Muscle of leg (tissue), 16 donors: ENCODE measurements at places on chromosomes 12 and 14.

DNA sequence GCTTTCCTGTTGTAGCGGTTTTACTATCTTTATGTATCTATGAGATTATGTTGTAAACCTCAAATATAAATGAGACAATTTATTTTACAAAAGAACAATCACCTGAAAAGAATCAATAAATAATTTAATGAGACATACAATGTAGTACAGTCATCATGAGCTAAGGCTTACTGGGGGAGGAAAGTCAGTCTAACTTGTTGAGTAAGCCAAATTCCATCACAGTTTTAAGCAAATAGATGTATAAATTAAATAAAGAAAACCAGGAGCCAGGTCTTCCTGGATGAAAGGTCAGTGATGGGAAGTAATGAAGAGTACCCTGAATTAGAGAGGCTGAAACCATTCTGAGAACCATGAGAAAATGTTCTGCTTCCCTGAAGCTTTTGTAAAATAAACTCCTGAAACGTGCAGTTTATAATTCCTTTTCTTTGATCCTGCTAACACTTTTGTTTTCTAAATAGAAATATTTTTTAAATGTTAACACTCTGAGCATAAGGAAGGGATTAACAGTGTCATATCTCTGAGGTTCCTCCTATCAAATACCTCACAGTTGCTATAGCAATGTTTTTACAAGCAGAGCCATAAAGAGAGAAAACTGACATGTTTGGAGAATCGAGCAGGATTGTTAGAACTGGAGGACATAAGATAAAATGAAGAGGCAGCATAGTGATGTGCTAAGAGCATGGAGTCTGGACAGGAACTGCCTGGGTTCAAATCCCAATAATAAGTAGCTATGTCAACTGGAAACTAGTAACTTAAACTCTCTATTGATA lies 444.9 kb upstream of the FOXG1 start:
- DNase-seq, result no peak

DNA sequence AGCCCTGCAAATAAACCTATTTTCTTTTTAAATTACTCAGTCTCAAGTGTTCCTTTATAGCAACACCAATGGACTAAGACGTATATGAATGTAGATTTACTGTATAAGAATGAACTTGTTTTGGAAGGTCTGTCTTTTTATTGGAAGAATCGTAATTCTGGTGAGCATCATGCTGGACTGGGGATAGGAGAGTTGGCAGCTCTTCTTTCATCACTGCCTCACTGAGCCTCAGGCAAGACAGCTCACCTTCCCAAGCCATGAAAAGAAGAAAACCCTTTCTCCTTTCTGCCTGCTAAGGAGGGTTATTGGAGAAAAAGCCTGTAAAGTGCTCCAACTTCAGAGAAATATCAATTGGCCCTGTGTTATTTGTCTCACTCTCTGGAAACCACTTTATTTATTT lies 9.1 kb upstream of the RNF34 start:
- no peak for DNase-seq

DNA sequence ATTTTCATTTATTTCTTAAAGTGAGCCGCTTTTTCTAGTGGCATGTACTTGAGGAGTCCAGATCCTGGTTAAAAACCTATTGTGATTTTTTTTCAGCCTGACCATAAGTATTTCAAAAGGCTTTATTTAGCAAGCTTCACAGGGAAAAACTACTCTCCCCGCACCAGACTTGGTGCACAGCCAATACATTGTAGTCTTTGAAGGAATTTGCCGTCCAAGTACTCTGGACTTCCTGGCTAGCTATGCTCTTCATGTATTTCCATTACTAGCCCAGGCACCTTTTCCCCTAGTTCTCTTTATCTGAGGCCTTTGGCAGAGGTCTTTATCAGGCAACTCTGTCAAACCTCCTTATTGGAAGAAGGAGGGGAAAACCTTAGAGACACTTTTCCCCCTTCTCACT lies 234.7 kb downstream of the CCDC91 start:
- DNase-seq, result peak; percentile 73

DNA sequence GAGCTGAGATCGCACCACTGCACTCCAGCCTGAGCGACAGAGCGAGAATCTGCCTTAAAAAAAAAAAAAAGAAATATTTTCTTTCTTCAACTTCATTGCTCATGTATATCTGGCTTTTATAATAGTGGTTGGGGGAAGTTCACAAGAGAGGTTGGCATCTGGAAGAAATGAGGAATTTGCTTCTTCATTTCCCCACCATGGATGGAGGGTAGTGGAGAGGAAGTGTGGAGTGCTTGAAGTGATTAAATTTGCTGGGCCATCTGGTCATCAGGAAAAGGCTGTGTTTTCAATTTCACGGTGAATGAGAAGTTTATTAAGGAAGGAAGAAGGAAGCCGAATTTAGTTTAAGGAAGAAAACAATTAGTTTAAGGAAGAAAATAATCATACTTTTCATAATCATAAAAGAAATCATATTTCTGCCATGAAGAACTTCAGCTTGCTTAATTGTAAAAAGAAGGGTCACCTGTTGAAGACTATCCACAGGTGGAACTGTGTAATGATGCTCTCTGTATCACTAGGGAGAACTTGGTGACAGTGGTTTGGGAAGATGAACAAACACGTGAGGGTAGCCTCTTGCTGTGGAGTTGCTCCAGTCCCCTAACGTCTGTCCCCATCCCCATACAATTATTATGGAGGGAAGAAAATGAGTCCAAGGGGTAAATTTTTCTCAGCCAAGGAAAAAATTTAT lies 197.3 kb upstream of the ARHGAP5 start:
- peak; percentile 70 for DNase-seq

GRCh38 chr12:121345151-121345815 lies 6.9 kb downstream of the ANAPC5 start:
- DNase-seq, result no peak

- DNase-seq, result no peak
Measured at GRCh38 chr12:130970908-130971233, 17.2 kb downstream of the ADGRD1 start.

DNA sequence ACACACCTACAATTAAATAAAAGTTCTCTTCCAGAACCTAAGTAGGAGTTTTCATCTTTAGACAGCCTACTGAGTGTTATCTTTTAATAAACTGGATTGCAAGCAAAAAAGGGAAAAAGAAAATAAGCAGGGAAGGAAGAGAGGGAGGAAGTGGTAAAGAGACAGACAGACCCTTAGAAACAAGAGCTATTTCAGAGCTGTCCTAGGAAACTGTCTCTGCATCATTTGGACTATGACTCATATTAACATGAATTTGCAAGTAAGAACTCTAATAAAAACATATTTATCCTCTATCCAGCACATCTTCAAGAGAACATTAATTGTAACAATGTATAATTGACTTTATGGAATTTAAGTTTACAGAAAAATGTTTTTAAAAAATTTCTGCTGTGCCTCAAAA lies 438.8 kb upstream of the USP15 start:
- no peak for DNase-seq

- DNase-seq, result peak; percentile 30
Measured at GRCh38 chr12:4910502-4911315, 1.0 kb downstream of the KCNA1 start.

DNA sequence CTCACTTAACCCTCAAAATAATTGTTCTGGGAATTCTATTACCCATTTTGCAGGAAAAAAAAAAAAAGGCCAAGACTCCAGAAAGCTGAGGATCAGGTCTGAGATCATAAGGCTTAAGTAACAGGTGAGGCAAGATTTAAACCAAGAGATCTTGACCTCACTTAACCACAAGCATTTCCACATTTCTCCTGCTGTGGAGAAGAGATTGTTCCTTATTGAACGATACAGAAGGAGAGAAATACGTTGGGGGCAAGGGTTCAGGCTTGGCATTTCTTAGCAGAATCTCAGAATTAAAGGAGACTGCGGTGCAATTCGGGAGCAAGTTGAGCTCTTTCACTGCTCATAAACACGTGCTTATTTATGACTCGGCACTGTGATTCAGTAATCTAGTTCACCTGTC lies 885.3 kb upstream of the TMEM132C start:
- DNase-seq, result no peak

DNA sequence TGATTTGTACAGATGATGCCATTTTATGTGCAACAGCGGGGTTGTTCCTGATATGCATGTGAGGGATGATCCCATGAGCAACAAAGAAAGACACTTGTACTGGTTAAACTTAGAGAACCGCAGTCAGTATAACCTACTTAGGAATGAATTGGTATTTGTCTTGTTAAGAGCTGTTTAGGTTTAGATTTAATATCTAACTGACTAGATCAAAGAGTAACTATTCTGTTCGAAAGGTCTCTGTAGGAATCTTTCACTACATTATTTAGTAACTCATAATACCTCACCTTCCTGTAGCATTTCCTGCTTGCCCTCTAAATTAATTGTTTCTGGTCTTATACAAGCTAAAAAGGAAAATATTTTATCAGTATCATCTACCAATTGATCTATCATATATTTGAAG lies 350.4 kb downstream of the TRHDE start:
- DNase-seq, result no peak
